Esophagus squamous epithelium (tissue), 5 donors: ENCODE measurements at places on chromosomes 1 and 21.

- no peaks in the 10 kb centered on the region for H3K36me3 ChIP-seq
- no peak overlapping the region for H3K27ac ChIP-seq
- no peaks in the 10 kb centered on the region for H3K4me1 ChIP-seq
- DNase-seq: no peak
- H3K4me3 ChIP-seq: no peak overlapping the region
- no peaks in the 10 kb centered on the region for H3K27me3 ChIP-seq
Observed at GRCh38 chr1:114021665-114022099, 42.4 kb downstream of the OLFML3 start.

- peaks cover 64% of the 10 kb centered on the region for H3K36me3 ChIP-seq
- peak; percentile 19 for DNase-seq
- no peak overlapping the region for H3K27ac ChIP-seq
- peaks cover 7% of the 10 kb centered on the region for H3K4me1 ChIP-seq
Observed at GRCh38 chr1:18875107-18875795, 15.8 kb upstream of the TAS1R2 start.

- no peaks in the 10 kb centered on the region for H3K36me3 ChIP-seq
- peak overlapping the region; percentile 57 for H3K4me3 ChIP-seq
- H3K27ac ChIP-seq: peak overlapping the region; percentile 93
- H3K4me1 ChIP-seq: peaks cover 41% of the 10 kb centered on the region
- no peaks in the 10 kb centered on the region for H3K27me3 ChIP-seq
- no peak for DNase-seq
Observed at GRCh38 chr21:41419921-41420862, 5.8 kb upstream of the MX1 start.

DNA sequence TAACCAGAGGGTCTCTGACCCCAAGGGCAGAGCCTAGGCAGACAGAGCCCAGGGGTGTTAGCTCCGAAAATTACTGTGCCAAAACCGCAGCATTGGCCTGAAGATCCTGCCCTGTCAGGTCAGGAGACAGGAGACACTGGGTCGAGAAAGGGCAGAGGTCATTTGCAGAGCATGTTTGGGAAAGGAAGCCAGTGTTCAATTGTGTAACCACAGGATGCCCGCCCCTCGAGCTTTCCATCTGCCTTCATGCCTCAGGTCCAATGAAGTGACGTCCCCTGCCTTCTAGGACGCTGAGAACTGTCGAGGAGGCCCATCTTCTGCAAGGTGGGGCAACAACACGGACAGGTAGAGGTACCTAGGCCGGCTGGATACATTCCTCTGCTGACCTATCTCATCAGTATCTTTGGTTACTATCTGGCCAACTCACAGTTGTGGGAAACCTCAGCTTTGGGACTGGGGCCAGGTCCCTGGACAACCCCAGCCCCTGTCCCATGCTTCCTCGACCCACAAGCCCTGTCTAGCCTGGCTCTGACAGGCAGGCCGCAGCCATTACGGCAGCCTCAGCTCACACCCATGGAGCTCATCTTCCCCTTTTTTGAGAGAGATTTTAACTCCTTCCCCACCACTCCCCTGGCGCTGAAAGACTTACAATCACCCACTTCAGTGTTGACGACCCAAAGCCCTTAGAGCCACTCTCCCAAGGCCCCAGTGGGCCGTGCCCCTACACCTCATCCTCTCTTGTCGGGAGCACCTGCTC lies 1.3 kb downstream of the ARL8A start:
- peak overlapping the region; percentile 95 for H3K27ac ChIP-seq
- no peaks in the 10 kb centered on the region for H3K27me3 ChIP-seq
- H3K36me3 ChIP-seq: no peaks in the 10 kb centered on the region
- peak overlapping the region; percentile 87 for H3K4me3 ChIP-seq
- no peak for DNase-seq

DNA sequence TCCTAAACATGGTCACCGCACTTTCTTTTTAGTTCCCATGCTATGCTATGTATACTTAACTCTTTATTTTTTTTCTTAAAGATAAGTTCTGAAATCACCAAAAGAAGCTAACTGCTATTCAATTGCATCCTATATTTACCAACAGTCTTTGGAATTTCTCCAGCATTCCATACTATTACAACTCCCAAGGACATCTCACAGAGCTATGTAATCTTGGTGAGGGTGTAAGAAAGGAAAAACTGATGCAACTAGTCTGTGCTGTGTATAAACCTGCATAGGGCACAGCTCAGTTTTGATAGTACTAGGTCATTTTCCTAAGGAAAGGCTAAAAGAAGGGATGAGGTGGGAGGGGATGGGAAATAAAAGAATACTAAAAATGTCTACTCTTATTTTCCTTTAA lies 78.0 kb downstream of the PTPN14 start:
- no peaks in the 10 kb centered on the region for H3K36me3 ChIP-seq
- peaks cover 69% of the 10 kb centered on the region for H3K4me1 ChIP-seq
- DNase-seq: no peak
- no peak overlapping the region for H3K27ac ChIP-seq
- H3K4me3 ChIP-seq: no peak overlapping the region

DNA sequence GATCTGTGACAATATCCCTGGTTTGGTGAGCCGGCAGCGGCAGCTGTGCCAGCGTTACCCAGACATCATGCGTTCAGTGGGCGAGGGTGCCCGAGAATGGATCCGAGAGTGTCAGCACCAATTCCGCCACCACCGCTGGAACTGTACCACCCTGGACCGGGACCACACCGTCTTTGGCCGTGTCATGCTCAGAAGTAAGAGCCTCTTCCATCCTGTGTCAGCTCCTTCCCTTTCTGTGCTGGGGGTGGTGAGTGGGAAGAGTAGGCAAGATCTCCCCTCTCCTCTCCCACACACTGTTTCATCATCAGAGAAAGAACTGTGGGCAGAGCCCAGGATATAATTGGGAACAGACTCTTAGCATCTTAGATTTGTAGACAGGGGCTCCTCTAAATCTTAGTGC lies 6.1 kb downstream of the WNT2B start:
- peaks cover 3% of the 10 kb centered on the region for H3K27me3 ChIP-seq
- H3K4me3 ChIP-seq: no peak overlapping the region
- H3K36me3 ChIP-seq: no peaks in the 10 kb centered on the region
- H3K27ac ChIP-seq: no peak overlapping the region
